Daoy (cell line): ENCODE measurements at places on chromosomes 3 and 15. TPM values are rescaled to one million over a fixed set of nuclear protein-coding genes. Genes with fewer than 3 reads are reported as not detected.
A peak's percentile ranks its signal among the peaks of the same experiment; 100 is the strongest.

TNFAIP8L3 gene
- 0.97 and 1.0 TPM in 2 replicates for total RNA-seq

DNA sequence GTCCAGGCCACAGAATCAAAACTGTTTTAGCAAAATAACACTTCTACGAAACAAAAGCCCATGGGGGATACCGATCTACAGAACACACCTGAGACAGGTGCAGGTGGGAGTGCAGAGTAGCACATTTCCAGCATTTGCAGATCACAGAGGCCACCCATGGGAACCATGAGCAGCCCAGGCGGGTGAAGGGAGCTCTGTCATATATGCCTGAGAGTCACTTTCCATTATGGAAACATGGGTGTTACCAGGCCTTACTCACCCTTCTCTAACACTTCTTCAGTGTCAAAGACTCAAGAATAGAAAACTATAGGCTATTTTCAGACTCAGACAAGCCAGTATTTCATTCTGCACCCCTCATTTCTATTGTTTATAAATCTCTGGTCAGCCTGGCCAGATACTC is 3.5 kb downstream of the PLA1A start:
- no peak for DNase-seq

DNA sequence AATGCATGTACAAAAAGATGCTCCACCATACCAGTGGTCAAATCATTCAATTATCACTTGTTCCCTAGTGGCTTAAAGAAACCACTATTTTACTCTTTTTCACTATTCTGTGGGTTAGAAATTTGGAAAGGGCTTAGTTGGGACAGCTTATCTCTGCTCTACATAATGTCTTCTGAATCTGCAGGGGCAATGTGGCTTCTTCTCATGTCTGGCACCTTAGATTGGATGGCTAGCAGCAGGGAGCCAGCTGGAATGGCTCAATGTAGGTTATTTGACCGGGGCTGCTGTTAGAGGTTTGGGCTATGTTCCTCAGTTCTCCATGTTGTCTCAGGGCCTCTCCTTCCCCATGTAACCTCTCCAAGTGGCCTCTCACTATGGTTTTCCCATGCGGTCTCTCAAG is 57.5 kb upstream of the EPHB1 start:
- no peak for DNase-seq

GRCh38 chr15:98786717-98787116 is 138.4 kb downstream of the IGF1R start:
- no peak for DNase-seq

GRCh38 chr15:66858423-66859207 is 156.6 kb downstream of the SMAD6 start:
- no peak for DNase-seq

DNA sequence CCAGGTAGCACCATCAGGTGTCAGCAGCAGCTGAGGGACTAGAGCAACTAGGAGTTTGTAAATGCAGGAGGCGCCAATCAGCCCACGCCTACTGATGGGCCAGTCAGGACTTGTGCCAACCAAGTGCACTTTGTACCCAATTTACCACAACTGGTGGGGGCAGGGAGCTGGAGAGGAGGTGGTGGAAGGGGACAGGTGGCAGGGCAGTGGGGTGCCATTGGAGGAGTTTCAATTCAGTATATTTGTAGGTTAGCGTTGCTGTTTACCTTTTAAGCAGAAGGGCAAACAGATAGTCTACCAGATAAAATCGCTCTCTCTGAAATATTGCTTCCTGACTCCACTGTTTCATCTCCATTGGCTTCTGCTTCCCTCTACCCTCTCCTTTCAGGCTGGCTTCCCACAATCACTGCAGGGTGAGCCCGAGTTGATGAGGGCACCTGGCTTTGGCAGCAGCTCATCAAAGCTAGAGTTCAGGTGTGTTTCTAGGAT is 75.7 kb downstream of the TRIM69 start:
- DNase-seq, result no peak

- DNase-seq, result no peak
These were observed 363.2 kb downstream of the NAALADL2 start for GRCh38 chr3:175222356-175222755.

DNA sequence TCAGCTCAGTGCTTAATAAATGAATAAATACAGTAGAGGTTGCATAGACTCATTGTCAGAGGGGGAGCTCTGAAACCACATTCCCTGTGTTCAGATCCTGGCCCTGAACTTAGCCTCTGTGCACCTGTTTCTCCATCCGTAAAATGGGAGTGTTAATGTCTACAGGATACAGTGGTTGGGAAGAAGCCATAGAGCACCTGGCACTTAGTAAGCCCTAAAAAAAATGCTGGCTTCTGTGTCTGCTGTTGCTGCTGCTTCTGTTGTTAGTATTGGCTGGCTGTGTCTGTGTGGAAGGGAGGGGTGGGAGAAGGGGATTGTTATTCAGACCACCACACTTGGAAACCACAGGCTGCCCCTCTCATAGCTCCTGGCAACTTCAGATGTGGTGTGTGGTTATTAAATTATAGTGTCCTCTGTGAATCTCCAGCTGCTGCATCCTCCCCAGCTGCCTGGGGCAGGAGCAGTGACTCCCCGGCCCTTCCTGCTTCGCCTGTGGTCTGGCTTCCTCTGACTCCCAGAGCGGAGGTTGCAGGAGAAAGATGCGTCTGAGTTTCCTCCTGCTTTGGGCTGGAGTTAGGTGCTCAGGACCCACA is 31.0 kb downstream of the FGD5 start:
- DNase-seq, result peak; percentile 57

GRCh38 chr3:57199895-57200297 is at the start of gene HESX1:
Gene HESX1 (minus strand): TSS chr3:57199978. CDS start chr3:57199918, 60 bp downstream.
- no peak for DNase-seq

DNA sequence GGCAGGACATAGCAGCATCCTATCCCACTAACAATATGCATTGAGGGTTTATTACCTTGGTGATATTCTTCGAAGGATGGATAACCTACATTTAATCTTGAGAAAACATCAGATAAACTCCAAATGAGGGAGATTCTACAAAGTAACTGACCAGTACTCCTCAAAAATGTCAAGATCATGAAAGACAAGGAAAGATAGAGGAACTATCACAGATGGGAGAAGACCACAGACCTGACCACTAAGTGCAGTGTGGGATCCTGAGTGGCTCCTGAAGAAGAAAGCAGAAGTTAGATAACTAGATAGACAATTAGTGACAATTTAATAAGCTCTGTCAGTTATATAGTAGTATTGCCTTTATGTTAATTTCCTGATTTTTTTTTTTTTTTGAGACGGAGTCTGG is 17.7 kb upstream of the CGNL1 start:
- DNase-seq, result no peak

GRM2 gene
- total RNA-seq, result not detected in 2 replicates

DNA sequence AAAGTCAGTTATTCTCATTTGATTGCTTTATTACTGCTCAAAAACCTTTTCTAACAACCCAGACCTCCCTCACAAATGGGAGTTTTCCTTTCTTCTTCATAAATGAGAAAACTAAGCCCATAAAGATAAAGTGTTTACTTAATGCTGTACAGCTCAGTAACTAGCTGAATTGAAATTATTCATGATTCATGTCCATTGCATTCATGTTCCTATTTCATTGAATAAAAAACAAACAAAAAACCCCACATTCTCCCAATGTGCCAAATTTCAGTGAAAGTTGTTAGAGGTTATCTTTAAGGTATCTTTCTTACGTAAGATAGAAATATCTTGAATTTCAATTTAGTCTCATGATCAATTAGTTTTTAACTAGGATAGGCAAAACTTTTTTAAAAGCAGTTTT is 2.8 kb downstream of the PLSCR2 start:
- DNase-seq, result no peak

MAP1A gene
- total RNA-seq, result 2.7 and 3.2 TPM in 2 replicates

- DNase-seq, result no peak
These were observed 34.7 kb downstream of the ZNF710 start for GRCh38 chr15:90035840-90036230.

SLC22A13 gene
- 0.91 TPM in 1 of 2 replicates, not detected in the other for total RNA-seq

NPAP1 gene
- 0.03 and 0.17 TPM in 2 replicates for total RNA-seq

DNA sequence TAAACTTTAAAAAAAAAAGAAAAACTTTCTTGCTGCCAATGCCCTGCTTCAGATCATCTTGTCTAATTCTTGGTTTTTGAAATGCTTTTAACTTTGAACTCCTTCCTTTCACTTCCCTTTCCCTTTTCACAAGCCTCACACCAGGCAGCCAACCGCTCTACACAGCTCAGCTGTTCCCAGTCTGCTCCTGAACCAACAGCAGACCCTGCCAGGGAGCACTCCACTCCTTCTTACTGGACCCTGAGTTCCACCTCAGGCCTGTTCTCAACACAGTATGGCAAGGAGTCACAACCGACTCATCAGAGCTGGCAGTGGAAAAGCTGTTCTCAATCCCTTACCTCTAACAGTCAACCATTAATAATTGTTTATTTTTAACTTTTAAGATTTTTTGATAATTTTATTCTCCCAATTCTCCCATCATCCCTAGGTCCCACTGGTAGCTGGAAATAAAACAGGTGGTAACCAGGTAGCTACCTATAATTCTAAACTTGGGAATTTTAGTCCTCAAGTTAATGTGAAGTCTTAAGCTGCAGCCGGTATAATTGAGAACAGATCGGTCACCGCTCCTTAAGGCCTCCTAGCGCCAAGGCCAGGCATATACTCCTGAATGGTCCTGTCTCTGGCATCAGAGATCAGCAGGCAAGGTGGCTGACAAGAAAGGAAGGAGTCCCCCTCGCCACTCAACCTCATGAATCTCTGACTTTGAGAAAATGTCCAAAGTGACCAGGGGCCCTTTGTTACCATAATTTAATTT is 43.9 kb downstream of the BOC start:
- no peak for DNase-seq

ARGFX gene
- total RNA-seq, result not detected in 2 replicates

DNA sequence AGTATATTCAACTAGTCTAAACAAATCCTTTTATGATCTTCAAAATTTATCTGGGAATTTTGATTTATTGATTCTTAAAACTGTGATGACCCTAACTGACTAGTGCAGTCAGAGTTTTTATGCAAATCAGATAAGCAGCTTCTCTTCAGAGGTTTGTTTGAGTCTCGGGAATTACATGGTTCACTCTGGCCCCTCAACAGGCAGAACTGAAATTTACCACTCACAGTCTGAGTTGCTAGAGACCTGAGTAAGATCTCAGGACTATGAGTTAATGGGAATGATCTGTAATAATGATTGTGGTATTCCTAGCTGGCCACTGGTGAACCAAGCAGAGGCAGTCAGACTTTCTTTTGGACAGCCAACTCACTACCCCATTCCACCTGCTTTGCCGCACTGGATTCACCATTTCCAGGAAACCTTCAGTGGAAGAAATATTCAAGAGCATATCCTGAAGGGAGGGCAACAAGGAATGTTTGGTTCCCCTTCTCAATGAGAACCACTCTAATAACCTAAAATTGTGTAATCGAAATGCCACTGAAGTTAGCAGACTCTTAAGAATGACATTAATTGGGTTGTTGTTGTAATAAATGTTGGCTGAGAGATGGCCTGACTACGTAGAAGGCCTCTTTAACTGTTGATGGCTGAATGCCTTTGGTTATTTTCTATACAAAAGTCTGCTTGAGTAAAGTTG is 11.5 kb upstream of the DNAJC13 start:
- no peak for DNase-seq

LRRIQ4 gene
- total RNA-seq, result not detected in 2 replicates

GRCh38 chr15:71338265-71338664 is 223.0 kb downstream of the THSD4 start:
- DNase-seq, result no peak

- DNase-seq, result peak; percentile 71
These were observed 434.9 kb upstream of the TPM1 start for GRCh38 chr15:62607643-62608042.

GRM7 gene
- total RNA-seq, result not detected in 2 replicates

DNA sequence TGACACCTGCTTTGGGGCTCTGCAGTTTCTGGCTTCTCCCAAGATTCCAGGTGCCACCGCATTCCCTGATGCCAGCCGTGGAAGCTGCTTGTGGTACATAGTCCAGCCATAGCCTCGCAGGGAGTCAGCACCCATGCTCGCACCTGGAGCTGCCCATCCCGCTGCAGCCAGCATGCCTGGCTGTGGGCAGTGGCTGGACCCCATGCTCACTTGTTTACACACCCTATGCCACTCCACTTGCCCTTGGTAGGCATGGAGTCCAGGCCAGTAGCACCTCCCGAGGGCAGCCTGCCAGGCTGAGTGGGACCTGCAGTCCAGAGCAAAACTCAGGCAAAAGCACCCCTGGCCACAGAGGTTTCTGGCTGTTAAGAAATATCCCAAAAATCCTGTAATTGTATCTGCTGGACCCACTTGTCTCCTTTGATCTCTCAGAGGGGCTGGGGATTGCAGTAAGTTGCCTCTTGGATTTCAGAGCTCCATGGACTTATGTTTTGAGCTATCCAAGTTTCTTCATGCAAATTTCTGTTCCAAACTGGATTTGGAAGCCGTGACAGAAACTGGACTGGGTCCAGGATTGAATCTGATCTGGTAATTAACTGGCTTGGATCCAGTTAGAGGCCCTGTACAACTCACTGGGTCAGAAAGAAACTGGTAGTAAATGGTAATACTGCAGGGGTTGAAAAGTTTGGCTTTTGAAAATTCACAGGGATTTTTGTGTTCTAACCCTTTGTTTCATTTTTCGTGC is 149.3 kb downstream of the FMN1 start:
- no peak for DNase-seq

- no peak for DNase-seq
These were observed 608.3 kb downstream of the ROBO2 start for GRCh38 chr3:77648214-77648613.

TM4SF4 gene
- total RNA-seq, result not detected in 2 replicates

GRCh38 chr3:187255314-187255713 is 36.2 kb downstream of the MASP1 start:
- DNase-seq, result no peak
